ENCODE measurements at places on chromosomes 4 and X.

GRCh38 chrX:123797543-123798447, 62.1 kb upstream of the XIAP start:
- no peak for DNase-seq

DNA sequence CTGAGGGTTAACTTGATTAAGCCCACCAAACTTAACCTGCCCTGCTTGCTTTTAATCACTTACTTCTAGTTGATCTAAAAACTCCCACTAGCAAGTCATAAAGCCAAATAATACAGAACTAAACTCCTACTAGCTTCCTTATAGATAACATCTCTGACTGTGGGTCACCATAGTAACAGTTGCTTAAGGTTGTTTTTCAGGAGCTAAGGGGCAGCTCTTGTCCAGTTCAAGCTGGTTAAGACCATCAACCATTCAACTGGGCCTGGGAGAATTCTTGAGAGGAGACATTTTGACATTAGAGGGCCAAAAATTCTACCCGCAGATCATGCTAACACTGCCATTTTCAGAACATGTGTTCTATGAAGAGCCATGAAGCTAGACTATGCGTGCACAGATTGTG, 67.0 kb downstream of the UCHL1 start:
- DNase-seq = no peak

DNA sequence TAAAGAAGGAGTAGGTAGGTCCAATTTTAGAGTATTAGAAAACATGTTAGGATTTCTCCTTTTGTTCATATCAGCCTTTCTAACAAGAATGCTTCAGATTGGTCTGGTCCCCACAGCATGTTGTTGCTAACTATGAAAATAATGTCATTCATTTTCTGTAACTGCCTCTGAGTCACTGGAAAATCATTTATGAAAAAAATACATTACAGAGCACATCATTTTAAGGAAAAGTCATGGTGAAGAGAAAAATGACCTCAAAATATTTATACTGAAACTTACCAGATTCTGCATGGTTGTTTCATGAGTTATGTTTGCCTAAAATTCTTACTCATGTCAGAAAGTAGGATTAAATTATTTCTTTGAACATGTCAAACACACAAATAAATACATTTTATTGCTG, 35.2 kb downstream of the DTHD1 start:
- DNase-seq = no peak

DNA sequence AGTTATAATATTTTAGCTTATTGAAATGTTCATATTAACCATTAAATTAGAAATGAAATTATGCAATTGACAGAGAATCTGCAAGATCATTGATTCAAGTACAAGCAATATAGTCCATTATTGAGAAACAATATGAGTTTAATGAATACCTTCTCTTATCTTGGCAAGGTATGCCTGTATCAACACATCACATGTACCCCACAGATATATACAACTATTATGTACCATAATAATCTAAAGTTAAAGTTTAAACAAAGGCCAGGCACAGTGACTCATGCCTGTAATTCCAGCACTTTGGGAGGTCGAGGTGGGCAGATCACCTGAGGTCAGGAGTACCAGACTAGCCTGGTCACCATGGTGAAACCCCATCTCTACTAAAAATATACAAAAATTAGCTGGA, 514.7 kb downstream of the PCDH7 start:
- no peak for DNase-seq

DNA sequence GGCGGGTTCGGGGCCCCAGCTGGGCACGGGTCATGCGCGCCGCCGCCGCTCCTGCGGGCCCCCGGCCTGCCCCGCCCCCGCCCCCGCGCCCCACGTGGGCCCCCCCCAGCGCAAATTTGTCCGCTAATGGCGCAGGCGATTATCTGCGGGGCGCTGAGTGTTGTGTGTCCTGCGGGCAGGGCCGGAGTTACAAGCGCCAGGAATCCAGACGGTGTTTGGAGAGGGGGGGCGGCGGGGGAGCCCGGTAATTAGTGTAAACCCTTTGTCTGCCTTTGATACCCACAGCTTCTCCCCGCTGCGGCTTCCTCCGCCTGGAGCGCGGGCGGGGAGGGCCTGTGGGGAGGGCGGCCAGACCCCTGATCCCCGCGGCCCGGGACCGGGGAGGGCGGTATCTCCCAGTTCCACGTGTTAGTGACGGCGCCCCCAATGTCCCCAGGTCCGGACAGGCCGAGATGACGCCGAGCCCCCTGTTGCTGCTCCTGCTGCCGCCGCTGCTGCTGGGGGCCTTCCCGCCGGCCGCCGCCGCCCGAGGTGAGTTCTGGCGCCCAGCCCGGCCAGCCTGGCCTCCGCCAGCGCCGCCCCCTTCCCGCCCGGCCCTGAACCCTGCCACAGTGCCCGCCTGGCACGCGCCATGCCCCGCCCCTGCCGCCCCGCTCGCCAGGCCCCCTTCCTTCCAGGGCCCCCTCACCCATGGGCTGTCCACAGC, 761 bp downstream of the FGFRL1 start:
- DNase-seq = no peak

GRCh38 chr4:127641524-127641923, 8.8 kb downstream of the INTU start:
- no peak for DNase-seq

All from NCI-H187 (cell line).